ENCODE measurements at places on chromosomes 12 and 14.

DNA sequence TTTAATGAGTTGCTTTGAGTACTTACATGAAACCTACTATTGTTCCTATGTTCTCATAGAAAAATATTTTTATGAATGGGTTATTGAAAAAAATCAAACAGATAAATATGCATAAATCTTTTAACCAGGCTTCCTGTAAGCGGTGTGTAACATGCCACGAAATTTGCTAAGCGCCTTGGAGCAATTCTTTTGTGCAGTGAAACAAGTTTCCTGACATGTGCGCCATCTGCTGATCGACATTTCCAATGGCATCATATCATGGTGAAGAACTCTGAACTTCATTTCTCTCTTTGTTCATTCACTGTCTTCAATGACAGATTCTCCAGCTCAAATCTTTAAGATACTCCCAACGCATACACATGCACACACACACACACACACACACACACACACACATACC, 145.6 kb upstream of the NAV3 start:
- no peak for DNase-seq

GRCh38 chr12:57781244-57781643, 1.3 kb upstream of the TSFM start:
- no peak for DNase-seq

GRCh38 chr12:123026094-123026853, 45.8 kb downstream of the ARL6IP4 start:
- no peak for DNase-seq

GRCh38 chr12:4047421-4047820, 174.2 kb upstream of the PARP11 start:
- DNase-seq: no peak

DNA sequence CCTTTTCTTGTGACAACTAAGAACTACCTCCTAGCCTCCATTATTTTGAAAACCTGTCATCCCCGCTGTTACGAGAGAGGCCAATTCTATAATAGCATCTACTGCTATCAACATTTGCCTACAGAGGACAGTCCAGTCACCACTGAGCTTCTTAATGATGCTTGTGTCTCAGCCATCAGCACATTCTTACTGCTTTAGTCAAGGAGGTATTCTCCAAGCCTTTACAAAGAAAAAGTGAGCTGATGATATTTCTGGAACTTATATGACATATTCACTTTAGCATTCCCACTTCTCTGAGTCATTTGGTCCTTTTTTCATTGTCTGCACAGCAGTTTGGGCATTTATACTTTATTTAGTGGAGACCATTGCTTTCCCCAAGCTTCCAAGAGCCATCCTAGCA, 497.7 kb upstream of the RPL10L start:
- no peak for DNase-seq

GRCh38 chr12:45803111-45803510, 73.6 kb downstream of the ARID2 start:
- no peak for DNase-seq

DNA sequence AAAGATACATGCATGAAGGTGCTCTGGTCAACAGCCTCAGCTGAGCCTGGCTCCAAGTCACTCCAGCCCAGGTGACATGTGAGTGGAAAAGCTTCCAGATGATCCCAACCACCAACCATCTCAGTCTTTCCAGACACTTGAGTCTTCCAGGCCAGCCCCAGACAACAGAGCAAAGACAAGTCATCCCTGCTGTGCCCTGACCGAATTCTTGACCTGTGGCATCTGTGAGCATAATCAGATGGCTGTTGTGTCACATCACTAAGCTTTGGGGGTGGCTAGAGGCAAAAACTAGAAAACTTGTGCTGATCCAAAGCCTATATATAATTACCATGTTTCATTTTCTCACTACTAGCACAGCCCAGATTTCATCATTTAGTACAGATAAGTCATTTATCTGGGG, 50.8 kb upstream of the ISM2 start:
- no peak for DNase-seq

GRCh38 chr12:123950476-123951349, 21.9 kb downstream of the CCDC92 start:
- DNase-seq: no peak

- peak; percentile 32 for DNase-seq
Observed at GRCh38 chr14:104977681-104978653, at the start of gene AHNAK2. AHNAK2 (minus strand) TSS chr14:104978374; CDS start chr14:104978237, 137 bp downstream.

GRCh38 chr14:58298477-58299400, at the start of gene ARID4A:
ARID4A (plus strand) TSS chr14:58298555; CDS start chr14:58299855, 1,300 bp downstream.
- peak; percentile 83 for DNase-seq

- DNase-seq: no peak
Observed at GRCh38 chr12:91023326-91024004, 18.7 kb upstream of the EPYC start.

Measured in effector CD4-positive, alpha-beta T cell (primary cell).